ENCODE measurements at places on chromosomes 6 and 20. TPM values are rescaled to one million over a fixed set of nuclear protein-coding genes. Genes with fewer than 3 reads are reported as not detected.

The PHACTR1 gene
- 2.5 TPM for total RNA-seq

The LTB gene
- total RNA-seq: not detected

The CUL9 gene
- 36.6 TPM for total RNA-seq

The FAXC gene
- 8.0 TPM for total RNA-seq

The CSTF1 gene
- 33.1 TPM for total RNA-seq

The FNDC11 gene
- total RNA-seq: 0.25 TPM

The ABCC10 gene
- total RNA-seq: 43.1 TPM

The CCR6 gene
- not detected for total RNA-seq

GRCh38 chr6:14450578-14450977, 333.0 kb downstream of the CD83 start:
- no peak for DNase-seq

DNA sequence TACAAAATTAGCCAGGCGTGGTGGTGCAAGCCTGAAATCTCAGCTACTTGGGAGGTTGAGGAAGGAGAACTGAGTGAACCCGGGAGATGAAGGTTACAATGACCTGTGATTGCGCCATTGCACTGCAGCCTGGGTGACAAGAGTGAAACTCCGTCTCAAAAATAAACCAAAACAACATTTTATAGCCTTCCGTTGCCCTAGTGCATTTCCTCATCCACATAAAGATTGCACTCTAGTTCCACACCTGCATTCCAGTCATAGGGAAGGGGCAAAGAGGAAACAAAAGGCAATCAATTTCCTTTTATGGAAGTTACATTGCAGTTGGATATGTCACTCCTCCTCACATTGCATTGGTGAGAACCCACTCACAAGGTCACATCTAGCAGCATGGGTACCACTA, 182.7 kb upstream of the ARG1 start:
- no peak for DNase-seq

GRCh38 chr6:158219228-158219627, 51.1 kb downstream of the GTF2H5 start:
- no peak for DNase-seq

GRCh38 chr20:13331536-13331935, 110.5 kb downstream of the ISM1 start:
- DNase-seq: no peak

- DNase-seq: no peak
Measured at GRCh38 chr6:167579806-167580618, 246.7 kb upstream of the AFDN start.

DNA sequence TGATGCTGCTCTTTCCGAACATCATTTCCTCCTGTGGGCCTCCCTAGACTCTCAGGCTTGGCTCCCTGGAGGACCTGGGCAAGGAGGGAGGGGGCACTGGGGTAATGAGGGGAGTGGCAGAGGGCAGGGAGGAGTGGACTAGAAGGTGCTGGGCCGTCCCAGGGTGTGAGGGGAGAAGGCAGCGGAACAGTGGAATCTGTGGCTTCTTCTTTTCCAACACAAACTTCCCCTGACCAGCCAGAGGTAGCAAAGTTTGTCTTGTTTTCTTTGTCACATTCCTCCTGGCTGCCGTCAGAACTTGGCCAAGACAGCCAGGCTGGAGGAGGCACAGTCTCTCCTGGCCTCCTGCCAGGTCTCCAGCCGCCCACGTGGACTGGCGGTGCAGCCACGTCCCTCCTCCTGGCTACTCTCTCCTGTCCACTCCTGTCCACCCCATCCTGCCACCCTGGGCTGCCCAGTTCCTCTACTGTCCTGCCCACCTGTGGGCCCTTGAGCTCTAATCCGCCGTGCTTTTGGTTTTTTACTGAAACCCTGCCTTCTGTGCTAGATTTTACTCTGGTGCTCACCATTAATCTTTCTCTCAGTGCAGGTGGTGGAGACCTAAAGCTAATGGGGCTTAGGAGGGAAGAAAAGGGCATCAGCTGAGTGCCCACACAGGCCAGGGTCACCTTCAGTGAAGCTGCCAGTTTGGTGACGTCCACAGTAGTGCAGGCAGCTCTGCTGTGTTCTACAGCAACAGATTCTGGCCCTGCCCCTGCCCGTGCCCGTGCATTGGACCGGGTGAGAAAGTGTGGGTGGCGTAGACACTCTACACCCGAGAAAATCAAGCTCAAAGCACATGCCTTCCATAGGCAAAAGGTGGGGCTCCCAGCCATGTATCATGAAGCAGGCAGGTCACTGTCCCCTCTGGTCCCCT, 2.8 kb upstream of the CDSN start:
- no peak for DNase-seq

DNA sequence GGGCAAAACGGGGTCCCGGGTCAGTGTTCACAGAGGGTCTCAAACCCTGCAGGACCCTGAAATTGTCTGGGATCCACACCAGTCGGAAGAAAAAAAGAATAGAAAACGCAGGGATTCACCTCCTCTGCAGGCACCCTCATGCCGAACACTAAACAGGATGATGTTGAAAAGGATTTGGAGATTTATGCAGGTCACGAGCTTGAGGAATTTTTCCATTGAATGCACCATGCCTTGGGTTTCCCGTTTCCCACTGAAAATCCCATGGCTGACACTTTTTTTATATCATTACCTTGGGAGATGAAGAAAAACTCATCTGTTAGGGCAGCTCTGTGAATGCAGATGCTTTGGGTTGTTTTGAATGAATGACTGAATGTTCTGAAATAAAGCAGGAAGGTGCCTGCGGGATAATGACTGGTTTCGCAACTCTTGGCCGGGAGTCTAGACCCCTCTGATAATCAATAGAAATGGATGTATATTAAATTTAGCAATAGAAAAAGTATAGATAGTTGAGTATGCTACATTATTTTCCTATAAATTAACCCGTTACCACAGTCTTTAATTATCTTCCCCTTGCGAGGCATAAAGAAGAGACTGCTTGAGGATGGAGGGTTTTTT, 147.5 kb upstream of the AFDN start:
- DNase-seq: no peak

- no peak for DNase-seq
Measured at GRCh38 chr6:28838289-28838633, 85.5 kb downstream of the TRIM27 start.

GRCh38 chr6:104229057-104229456, 630.7 kb downstream of the HACE1 start:
- DNase-seq: no peak

DNA sequence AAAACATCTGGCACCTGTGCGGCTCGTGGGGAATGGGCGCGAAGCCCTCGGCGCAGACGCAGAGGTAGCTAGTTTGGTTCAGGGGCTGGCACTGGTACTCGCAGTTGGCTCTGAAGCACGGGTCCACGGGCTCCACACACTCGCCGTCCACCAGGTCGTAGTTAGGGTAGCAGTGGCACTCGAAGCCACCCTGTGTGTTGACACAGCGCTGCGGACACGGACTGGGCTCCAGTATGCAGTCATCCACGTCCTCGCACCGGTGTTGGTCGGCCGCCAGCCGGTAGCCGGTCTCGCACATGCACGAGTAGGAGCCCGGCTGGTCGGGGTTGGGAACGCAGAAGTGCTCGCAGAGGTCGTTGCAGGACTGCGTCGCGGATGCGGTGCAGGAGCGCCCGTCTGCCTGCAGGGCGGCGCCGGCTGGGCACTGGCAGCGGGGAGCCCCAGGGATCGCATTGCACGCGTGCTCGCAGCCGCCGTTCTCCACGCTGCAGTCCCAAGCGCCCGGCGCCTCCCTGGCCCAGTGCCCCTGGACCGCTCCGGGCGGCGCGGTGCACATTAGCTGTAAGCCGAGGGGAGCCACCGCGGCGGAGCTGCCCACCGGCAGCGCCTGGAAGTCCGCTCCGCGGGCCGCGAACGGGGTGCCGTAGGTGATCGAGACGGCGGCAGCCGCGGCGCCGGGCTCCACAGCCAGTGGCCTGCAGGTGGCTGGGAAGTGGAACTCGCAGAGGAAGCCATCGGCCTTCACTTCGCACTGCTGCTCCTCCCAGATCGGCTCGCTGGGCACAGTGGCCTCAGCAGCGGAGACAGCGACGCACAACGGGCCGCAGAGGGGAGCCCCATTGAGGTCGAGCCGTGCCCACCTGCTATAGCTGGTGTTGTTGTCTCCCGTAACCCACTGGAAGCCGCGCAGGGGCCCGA, 930 bp downstream of the THBD start:
- DNase-seq: no peak

- DNase-seq: no peak
Measured at GRCh38 chr6:36263390-36264000, 6.4 kb upstream of the PNPLA1 start.

DNA sequence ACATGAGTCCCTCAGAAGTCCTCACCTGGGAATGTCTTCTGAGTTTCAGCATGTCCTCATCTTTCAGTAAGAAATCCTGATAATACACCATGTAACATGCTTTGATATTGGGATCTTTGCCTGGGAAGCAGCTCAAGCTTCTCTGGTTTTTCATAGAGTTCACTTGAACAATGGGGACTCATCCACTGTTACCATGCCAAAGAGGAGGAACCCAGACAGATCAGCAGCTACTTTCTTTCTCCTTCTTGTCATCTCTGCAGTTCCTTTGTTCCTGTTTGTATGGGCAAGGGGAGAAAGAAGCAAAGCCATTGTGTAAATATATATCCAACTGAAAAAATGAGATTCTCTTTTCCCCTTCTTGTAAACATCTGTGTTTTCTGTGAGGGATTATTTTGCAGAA, 450.6 kb upstream of the HS3ST5 start:
- DNase-seq: no peak

DNA sequence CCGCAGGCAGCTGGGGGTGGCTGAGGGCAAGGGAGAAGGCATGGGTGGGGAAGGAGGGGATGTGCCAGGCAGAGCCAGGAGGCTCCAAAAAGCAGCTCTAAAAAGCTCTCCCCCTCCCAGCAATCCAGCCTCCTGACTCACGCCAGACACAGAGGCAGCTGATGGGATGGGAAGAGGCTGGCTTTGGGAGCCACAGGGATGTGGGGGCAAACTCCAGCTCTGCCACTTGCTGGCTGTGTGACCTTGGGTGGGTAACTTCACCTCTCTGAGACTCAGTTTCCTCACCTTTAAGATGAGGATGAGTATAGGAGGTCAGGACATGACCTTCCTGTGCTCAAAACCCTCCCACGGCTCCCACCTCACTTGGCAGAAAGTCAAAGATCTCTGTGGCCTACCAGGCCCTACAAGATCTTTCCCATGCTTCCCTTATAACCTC, 148.9 kb downstream of the CEBPB start:
- peak; percentile 32 for DNase-seq

- DNase-seq: no peak
Measured at GRCh38 chr6:33578588-33579011, 1.5 kb downstream of the BAK1 start.

- DNase-seq: no peak
Measured at GRCh38 chr6:54992789-54993188, 146.2 kb downstream of the FAM83B start.

- no peak for DNase-seq
Measured at GRCh38 chr6:10082385-10082784, 332.5 kb downstream of the TFAP2A start.

GRCh38 chr20:32163951-32164350, 43.6 kb downstream of the PLAGL2 start:
- DNase-seq: no peak

GRCh38 chr6:164911873-164912580, 397.4 kb downstream of the C6orf118 start:
- no peak for DNase-seq
